ENCODE measurements at places on chromosomes 5 and 9. TPM values are rescaled to one million over a fixed set of nuclear protein-coding genes. Genes with fewer than 3 reads are reported as not detected.

The TMEM161B gene
- total RNA-seq, result 17.4 TPM

DNA sequence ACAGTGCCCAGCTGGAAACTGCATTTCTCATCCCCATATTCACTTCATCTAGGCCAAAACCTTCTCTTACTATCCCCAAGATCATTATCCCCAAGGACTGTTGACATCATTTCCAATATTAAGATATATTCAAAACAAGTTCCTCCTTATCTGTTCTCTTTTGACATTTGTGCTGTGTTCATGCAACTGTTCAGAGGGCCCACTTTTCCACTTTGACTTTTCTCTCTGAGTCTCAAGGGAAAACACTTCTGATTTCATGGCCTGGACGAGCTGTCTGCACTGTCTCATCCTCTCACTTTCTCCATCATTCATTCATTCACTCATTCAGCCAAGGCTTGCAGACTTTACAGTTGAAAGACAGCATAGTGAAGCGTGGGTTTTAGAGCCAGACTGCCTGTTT is 173.7 kb upstream of the DAPK1 start:
- no peak for DNase-seq

DNA sequence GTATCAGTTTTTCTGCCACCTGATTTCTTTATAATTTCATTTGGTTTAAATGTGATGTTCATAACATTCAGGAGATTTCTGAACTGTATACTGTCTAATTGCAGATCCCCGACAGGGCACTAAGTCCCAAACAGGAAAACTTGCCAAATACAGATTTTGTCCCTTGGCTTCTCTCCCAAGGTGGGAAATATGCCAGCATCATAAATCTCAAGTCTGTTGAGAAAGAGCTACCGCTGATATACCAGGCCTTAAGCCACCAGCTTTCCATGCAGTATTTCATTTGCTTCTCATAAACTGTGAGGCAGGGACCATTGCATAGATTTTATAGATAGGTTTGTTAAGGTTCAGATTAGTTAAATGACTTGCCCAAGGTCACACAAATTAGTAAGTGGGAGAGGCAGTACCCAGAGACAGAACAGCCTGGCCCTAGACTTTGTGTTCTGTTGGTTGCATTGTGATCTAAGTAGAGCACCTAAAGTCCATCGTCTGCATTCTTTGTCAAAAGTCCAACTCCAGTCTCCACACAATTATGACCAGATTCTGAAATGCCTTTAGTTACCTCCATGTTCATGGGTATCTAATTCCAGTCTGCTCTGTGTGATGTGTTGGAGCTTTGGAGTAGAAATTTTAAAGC is 16.2 kb downstream of the GPR21 start:
- peak; percentile 78 for DNase-seq

- peak; percentile 83 for DNase-seq
Measured at GRCh38 chr5:138789771-138790242, 36.6 kb downstream of the CTNNA1 start.

- DNase-seq, result no peak
Measured at GRCh38 chr5:21121213-21121612, 1133.2 kb upstream of the CDH18 start.

DNA sequence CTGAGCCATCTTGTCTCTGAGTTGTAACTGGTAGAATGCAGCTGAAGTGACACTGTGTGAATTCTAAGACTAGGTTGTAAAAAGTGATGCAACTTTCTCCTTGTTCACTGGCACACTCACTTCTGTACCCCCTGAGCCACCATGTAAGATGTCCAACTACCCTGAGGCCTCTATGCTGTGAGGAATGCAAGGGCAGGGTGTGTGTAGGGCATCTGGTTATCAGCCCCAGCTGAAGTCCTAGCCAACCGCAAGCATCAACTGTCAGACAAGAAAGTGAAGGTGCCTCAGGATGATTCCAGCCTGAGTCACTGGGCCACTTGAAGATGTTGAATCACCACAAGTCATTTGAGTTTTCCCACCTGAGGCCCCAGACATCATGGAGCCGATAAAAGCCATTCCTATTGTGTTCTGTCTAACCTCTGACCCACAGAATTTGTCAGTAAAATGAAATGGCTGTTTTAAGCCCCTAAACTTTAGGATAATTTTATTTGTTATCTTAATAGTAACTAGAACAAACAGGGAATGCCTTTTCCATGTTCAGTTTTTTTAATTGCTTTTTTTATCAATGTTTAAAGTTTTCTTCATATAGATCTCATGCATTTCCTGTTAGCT is 18.7 kb upstream of the RHOBTB3 start:
- DNase-seq, result peak; percentile 35

DNA sequence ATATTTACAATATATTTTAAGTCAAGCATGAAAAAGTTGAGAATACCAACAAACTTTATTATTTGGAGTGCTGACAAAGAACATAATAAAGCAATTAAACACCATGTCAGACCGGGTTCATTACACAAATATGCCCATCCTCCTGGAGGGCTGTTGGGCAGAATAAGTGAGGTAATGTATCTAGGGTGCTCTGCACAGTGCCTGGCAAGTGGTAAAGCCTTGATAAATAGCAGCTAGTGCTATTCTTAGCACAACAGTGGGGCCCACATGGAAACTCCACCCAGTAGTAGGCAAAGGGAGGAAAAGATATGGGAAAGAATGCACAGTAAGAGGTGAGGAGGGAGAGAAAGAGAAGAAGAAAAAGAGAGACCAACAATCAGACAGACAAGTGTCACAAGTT is 97.7 kb downstream of the SLC1A3 start:
- no peak for DNase-seq

DNA sequence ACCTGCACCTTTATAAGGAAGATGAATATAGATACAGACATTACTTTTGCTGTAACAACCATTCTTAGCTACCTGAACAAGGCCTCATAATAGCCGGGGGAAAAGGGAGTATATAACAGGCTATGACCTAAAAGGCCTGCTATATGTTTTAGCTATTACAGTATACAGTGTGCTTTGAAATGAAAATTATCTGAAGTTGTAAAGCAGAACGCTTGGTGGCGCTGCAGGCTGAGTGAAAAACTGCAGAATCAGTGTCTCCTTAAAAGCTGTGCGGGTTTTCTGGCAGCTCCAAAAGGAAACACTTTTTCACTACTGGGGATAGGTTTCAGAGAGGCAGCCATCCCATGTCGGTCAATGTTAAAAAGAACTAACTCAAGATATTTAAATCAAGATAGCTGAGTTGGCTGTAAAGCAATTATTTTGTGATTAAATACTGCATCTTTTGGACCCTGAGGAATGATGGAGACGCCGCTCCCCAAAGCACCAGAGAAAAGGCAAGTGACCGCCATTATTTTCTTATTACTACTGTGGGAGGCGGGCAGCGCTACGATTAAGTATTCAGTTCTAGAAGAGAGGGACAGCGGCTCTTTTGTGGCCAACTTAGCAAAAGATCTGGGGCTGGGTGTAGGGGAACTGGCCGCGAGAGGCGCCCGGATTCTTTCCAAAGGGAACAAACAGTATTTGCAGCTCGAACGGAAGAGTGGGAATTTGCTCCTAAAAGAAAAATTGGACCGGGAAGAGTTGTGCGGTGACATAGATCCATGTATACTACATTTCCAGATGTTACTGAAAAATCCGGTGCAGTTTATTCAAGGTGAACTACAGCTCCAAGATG is 5.9 kb downstream of the PCDHB6 start:
- peak; percentile 80 for DNase-seq

DNA sequence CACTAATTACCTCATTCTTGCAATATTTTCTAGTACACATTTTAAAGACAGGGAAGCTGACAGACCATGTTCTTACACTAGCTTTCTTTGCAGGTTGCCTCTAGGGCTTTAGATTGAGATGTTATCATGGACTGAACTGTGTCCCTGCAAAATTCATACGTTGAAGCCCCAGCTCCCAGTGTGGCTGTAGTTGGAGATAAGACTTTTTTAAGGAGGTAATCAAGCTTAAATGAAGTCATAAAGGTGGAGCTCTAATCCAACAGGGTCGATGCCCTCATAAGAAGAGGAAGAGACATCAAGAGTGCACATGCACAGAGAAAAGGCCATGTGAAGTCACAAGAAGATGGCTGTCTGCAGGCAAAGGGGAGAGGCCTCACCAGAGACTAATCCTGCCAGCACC is 471.2 kb upstream of the ACTBL2 start:
- DNase-seq, result no peak

- DNase-seq, result no peak
Measured at GRCh38 chr5:102421647-102422046, 77.2 kb downstream of the SLCO6A1 start.

- DNase-seq, result no peak
Measured at GRCh38 chr5:139364466-139364865, 18.6 kb downstream of the SLC23A1 start.

DNA sequence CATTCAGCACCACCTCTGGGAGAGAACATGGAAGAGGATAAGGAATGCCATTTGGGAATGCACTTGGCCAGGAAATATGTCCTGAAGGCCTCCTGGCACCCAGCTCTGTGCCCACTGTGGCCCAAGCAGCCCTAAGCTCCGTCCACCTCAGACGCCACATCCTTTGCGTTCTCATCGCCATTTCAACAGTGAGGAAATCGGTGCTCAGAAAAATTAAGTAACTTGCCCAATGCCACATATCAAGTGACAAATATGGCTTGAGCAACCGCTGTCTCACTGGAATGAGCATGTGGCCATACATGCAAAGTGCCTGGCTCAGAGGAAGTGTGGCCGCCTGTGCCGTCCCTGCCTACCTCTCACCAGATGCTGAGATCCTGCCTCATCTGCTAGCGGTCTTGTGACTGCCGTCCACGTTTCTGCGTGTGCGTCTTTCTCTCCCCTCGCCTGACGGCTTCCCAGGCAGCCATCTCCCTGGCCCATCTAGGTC is 984 bp upstream of the DOK3 start:
- no peak for DNase-seq

DNA sequence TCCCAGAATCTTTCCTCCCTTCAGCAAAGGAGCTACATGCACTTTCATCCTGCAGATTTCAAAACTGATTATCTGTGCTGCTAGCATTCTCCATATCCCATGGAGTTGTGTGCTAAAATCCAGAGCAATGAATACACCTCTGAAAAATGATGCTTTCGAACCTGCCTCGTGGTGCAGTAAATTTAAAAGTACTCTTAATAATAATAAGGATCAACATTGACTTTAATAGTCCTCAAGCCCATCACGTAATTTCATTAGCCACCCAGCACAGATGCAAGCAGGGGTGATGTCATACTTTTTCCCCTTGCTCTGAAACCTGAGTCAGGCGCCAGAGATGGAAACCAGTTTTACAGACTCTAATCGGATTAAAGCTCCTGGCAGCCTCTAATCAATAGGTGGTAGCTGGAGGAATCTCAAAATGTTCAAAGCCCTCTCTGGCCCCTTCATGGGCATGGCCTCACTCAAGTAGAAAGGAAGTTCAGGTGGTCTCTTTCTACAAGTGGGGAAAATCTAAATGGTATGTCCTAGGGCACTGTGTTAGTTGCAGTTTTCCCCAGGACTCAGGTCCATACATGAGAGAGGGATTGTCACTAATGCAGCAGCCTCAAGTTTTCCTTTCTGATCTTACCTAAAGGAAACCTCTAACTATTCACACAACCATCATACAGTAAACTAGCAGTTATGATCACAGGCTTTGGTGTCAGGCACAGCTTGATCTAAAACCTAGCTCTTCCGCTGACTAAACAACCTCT is 221.6 kb upstream of the SLC30A5 start:
- DNase-seq, result no peak

Data from osteoblast (primary cell).